ENCODE measurements at places on chromosomes 2 and 18.

GRCh38 chr2:107132070-107132469, 246.1 kb upstream of the ST6GAL2 start:
- no peak for DNase-seq

DNA sequence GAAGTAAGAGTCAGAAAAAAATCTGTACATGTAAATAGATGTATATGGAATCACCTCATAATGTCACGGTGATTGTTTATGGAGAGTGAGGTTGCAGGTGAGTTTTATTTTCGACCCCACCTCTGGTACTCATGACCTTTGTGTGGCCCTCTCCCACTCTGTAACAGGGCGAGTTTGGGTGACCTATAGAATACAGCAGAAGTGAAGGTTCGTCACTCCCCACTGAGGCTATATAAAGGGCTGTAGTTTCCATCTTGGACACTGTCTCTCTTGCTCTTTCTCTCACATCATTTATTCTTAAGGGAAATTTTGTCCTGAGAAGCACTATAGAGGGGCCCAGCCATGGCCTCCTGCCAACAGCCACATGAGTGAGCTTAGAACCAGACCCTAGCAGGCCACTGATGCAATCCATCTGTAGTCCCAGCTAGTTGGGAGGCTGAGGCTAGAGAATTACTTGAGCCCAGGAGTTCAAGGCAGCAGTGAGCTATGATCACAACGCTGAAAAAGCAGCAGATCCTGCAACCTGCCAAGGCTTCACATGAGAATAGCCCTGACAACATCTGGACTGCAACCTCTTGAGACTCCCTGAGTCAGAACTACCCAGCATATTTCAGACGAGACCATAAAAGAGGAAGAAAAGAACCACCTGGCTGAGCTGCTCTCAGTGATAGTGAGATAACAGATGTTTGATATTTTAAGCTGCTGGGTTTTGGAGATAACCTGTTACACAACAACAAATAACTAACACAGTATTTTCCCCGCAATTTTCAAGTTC, 74.3 kb upstream of the SLC1A4 start:
- DNase-seq: no peak

- DNase-seq: no peak
These were observed 17.4 kb upstream of the HAAO start for GRCh38 chr2:42809819-42810120.

GRCh38 chr2:241903121-241904010, 33.8 kb downstream of the RTP5 start:
- DNase-seq: no peak

DNA sequence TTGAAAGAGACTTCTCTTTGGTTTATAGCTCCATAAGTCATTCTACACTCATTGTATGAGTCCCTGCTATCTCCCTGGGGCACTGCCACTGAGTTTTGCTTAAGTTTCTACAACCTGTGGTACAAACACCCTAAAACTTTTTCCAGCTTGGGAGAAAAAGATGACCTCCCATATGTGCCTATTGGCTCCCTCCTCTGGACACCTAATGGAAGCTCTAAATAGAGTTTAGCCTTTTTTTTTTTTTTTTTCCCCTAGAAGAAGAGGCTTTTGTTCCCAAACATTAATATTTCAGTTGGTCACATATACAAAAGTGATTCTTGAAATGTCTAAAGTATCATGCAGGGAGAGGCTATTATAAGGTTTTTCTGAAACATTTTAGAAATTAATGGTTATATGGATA, 547.2 kb upstream of the TMEFF2 start:
- DNase-seq: no peak

GRCh38 chr18:25140124-25140961, 211.6 kb downstream of the ZNF521 start:
- no peak for DNase-seq

GRCh38 chr2:3728104-3729054, 25.0 kb downstream of the DCDC2C start:
- no peak for DNase-seq

GRCh38 chr2:74548900-74549826, 4.6 kb downstream of the LOXL3 start:
- DNase-seq: no peak

DNA sequence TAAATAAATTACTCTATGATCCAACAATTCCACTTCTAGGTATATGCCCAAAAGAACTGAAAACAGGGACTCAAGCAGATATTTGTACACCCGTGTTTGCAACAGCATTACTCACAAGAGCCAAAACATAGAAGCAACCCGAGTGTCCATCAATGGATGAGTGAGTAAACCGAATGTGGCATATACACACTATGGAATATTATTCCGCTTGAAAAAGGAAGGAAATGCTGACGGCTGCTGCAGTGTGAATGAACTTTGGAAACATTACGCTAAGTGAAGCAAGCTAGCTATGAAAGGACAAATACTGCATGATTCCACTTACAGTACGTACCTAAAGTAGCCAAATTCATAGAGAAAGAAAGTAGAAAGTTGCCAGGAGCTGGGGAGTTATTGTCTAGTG, 32.2 kb downstream of the MREG start:
- no peak for DNase-seq

DNA sequence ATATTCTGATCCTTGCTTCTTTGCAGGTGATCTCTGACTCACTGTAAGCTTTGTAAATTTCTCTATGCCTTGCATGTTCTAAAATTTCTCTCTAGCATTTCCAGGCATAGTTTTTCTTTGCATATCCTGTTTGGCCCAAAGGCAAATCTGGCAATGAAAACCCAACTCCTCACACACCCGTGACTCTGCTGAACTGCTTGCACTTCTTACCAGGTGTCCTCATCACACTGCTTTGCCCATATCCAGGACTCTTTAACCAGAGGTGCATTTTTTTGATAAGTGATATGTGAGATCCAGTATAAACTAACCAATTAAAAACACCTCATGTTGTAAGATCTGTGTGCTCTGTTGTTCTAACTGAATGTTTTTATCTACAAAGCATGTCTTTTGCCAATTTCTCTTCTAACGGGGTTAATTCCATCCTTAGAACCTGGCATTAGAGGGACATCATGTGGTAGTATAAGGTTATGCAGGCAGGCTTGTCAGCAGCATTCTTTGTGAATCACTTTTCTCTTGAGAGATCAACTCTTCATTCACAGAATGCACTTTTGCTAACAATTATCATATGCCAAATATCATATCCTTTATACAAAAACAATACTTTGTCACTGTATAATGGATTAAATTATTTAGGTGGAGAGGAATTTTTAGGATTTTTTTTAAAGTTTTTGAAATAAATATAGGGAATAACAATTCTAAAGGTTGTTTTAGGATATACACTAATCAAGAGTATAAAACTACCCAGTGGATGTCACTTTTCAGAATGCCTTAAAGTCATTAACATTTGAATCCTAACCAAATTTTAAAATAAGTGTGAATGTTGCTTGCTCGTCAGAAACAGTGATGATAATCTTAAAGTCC, 20.8 kb upstream of the TMX3 start:
- DNase-seq: no peak

- DNase-seq: no peak
These were observed 2.4 kb downstream of the CYP26B1 start for GRCh38 chr2:72145289-72145657.

DNA sequence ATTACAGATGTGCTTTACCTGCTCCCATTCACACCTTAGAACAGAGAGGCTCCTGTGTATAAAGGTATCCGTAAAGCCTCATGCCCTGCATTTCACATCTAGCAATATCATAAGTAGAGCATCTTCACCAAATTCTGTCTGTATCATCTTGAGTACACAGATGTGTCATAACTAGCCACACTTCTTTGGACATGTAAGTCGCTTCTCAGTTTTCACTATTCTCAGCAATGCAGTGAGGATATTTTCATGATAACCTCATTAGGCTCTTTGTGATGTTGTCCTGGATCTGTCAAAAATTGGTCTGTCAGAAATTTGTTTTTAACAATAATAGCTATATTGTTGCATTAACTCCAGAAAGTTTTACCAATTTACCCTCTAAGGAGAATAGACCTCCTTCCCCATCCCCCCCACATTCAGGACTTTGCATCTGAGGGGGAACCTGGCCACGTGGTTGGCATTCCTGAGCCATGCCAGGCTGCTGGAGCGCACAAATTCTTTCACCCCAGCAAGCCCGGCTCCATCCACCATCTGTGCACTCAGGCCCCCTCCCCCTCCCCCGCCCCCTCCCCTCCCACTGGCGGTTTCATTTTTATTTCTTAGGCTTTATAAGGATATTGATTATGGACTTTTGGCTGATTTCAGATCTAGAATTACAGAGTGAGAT, 34.1 kb downstream of the AGAP1 start:
- no peak for DNase-seq

DNA sequence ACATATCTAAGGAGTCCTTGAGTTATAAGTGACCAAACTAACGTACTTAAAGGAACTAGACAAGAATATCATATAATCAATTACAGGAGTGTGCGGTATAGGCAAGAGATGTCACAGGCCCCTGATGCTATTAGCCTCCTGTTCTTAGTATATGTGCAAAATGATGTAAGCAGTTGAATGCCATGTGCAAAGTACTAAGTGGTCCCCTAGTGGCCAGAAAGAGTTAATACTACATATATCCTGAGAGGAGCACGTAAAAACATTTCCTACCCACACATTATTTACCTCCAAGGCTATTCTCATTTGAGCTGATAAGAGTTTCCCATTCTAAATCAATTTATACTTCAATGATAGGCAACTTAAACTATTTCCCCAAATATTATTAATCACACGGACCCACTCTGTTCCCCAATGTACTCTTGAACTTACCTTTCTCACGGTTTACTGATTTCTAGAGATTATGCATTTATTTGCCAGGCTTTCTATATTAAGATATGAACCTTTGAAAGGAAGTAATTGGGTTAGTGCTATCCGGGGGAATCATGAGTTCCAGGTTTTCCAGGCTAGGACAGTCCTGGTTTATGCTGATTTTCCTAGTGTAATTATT, 158.0 kb upstream of the KLHL14 start:
- no peak for DNase-seq

- no peak for DNase-seq
These were observed 15.9 kb downstream of the RTP5 start for GRCh38 chr2:241885291-241885945.

DNA sequence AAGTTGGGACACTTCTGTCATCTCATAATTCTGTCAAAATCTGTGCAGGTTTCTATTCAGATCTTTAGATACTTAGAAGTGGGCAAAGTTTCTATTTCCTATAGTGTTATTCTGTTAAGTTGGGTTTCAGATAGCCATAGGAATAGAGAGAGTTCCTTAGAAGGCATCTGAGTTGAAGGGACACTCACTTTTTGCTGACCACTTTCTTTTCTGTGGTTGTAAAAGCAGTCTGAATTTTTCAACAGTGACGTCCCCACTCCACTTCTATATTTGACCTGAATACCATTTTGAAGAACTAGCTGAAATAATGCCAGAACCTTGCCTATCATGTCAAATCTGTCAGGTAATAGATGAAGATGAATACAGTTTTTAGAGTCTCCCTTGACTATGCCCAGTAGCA, 267.3 kb downstream of the SPAG16 start:
- no peak for DNase-seq

DNA sequence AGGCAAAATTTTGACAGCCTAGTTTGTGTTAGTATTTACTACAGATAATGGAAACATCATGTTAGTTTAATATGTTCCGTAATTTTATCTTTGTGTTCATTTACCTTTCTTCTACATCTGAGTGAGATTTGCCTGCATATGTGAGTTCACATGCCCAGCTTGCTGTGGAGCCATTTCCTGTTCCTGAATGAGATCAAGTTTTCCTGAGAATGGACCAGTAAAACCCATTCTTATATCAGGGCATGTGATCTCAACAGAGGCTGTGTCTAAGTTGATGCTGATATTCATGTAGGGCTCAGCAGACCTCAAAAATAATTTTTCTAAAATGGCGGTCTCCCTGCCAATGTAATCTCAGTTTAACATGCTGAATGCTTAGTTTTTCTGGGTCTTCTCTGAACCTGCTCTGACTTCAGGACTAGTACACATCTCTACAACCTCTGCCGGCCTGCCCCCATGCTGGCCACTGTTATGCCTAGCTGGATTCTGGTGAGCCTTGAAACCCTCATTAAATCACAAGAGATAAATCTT, 1.0 kb downstream of the IL1A start:
- no peak for DNase-seq

- DNase-seq: peak; percentile 12
These were observed at the start of gene ICA1L for GRCh38 chr2:202871300-202872141. Gene ICA1L (minus strand): TSS chr2:202871766. CDS start chr2:202829009, 42,757 bp downstream.

DNA sequence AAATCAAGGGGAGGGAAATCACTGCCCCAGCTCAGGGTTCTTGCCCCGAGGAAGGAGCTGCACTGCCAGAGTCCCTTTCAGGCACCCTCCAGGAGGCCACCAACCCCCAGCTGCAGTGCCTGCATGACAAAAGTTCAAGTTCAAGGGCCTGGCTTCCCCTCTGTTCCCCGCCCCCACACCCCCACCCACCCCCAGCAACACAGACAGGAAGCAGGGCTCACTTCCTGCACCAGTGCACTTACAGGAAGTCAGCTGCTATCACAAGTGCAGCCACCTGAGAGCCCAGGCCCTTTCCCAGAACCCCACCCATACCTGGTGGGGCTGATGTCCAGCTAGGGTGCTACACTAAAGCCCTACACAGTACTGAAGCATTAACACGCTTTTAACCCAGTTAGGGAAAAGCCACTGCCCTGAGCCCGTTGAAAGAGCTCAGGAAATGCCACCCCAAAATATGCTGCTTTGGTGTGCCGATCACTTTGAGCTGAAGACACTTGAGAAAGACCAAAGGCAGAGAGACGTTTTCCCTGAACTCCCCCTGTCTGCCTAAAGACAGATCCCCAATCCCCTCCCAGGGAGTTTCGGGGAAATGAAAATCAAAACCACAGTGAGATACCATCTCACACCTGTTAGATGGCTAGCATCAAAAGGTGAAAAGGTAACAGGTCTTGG, 109.9 kb upstream of the CAB39 start:
- no peak for DNase-seq

GRCh38 chr2:24955921-24956320, 15.8 kb downstream of the DNAJC27 start:
- DNase-seq: no peak

DNA sequence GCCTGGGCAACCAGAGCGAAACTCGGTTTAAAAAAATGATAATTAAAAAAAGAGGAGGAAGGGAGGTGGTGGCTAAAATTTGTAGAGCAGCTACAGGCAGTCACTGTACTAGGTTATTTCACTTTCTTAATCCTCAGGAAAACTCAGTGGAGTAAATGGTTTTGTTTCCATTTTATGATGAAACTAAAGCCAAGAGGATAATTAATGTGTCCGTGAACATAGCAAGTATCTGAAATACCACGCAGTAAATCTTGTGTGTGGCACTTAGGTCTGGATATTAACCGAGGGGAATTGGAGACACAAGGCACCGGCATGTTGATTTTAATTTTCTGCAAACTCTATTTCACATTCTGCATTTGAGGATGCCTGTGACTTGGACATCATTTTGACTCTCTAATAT, 14.5 kb downstream of the SH3BP4 start:
- DNase-seq: no peak

DNA sequence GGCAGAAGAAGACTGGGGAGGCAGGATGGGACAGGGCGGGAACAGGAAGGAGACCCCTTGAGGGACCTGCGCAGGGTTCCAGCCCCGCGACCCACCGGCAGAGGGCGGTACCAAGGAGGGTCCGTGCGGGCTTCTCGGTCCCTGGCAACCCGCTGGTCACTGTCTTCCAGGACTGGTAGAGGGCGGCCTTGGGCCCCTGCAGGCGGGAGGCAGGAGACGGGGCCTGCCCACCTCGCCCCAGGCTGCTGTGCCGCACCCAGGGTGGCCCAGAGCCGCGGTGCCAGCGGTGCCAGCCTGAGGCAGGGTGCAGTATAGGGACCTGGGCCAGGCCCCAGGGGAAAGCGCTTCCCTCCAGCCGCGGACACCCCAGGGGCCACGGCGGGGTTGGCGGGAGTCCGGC, 34.5 kb downstream of the NEURL3 start:
- DNase-seq: no peak
